Progenitor cell of endocrine pancreas (in vitro differentiated cells): ENCODE measurements at places on chromosomes 2 and 18. TPM values are rescaled to one million over a fixed set of nuclear protein-coding genes. Genes with fewer than 3 reads are reported as not detected.

TPO gene
- total RNA-seq: not detected in 2 replicates

IL1F10 gene
- total RNA-seq: not detected in 2 replicates

NRBP1 gene
- 109 and 120 TPM in 2 replicates for total RNA-seq

HRH4 gene
- not detected in 2 replicates for total RNA-seq

INPP5D gene
- total RNA-seq: 5.3 and 9.0 TPM in 2 replicates

DNA sequence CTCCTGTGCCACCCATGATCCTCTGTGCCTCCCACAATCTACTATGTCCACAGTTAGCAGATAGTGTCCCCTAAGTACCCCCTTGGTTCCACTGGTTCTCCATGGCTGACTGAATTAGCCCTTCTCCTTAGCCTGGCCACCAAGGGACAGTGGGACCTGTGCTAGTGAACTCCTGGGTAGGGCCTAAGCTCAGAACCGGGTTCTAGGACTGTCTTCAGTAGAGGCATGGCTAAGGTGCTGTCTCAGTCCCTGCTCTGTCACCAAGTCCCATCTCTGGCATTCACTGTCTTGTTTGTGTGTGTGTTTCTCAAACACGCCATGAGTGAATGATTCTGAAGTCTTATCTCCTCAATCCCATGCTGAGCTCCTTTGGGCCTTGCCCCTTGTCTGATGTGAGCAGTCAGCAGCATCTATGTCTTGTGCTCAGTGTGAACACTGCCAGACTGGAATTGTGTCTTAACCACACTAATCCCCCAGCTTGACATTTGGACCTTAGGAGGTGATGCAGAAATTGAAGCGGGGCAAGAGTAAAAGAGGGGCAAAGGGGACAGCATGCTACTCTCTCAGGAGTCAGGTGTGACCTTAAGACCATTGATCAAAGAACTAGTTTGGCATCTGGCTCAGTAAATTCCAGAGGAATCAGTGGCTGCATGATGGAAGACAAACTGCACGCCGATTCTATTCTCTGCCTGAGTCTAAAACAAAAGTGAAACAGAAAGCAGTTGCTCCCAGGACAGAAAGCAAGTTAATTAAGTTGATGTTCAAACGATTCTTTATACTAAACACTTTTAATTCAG, 190.5 kb downstream of the ALPK2 start:
- peaks cover 22% of the 10 kb centered on the region for H3K4me1 ChIP-seq
- no peak overlapping the region for H3K27ac ChIP-seq
- H3K4me3 ChIP-seq: no peak overlapping the region

DNA sequence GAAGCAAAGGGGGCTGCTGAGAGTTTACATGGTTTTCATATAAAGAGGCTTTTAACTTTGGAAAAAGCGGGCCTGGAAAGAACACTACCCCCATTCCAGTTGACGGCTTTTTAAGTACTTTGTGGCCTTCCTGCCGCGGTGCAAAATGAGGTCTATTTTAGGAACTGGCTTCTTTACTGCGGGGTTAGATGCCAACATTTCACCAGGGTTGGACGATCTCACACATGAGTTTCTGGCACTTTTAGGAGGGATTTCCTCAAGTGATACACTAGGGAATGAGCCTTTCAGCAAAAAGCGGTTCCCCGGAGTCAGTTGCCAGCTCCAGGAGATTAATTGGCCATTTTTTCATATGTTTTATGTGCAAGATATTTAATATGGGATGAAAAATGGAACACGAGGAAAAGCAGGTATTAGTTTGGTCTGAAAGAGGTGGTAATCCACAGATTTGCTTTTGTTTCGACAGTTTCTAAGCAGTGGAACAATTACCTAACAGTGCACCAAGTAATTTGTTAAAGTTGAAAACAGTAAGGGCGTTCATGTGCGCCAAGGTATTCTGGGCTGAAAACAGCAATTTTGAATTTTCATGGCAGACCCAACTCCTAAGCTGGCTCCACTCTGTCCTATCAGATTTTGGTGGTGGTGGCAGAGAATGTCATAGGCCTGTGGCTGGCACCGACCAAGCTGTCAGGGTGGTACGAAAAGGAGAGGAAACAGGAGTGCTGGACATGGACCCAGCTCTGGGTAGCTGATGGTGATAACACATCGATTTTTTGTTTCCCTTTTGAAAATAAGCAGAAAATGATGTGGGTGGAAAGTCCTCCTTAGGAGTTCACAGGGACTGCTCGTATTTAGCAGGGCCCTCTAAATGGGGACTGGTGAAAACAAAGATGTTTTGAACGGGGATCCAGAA, 55.6 kb upstream of the FZD5 start:
- peaks cover 7% of the 10 kb centered on the region for H3K36me3 ChIP-seq
- H3K4me1 ChIP-seq: peaks cover 49% of the 10 kb centered on the region
- no peaks in the 10 kb centered on the region for H3K27me3 ChIP-seq
- peak overlapping the region; percentile 7 for H3K27ac ChIP-seq
- no peak for DNase-seq
- no peak overlapping the region for H3K4me3 ChIP-seq

GRCh38 chr2:54678719-54679118, 44.7 kb upstream of the EML6 start:
- H3K27ac ChIP-seq: no peak overlapping the region
- H3K27me3 ChIP-seq: peaks cover 7% of the 10 kb centered on the region
- peaks cover 2% of the 10 kb centered on the region for H3K36me3 ChIP-seq
- no peak for DNase-seq
- H3K4me1 ChIP-seq: no peaks in the 10 kb centered on the region

- H3K4me1 ChIP-seq: peaks cover 19% of the 10 kb centered on the region
- no peak overlapping the region for H3K4me3 ChIP-seq
- no peaks in the 10 kb centered on the region for H3K27me3 ChIP-seq
- no peak for DNase-seq
- no peaks in the 10 kb centered on the region for H3K36me3 ChIP-seq
Measured at GRCh38 chr2:14720319-14720718, 87.8 kb downstream of the LRATD1 start.

DNA sequence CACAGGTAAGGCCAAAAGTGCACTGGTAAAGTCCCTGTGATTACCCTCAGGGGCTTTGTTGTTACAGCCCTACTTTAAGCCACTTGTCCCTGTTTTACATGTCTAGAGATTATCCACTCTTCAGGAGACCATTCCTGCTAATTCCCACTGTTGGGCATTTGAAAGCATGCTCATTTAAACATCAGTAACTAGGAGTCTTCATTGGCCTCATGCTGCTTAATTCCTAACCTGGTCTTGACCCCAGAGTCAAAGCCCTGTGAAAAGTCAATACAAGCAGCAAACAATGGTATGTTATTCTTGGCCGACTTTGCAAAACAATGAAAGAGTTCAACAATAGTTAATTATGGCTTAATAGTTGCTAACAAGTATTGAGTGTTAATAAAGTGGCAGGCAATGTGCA, 23.2 kb downstream of the AFF3 start:
- no peaks in the 10 kb centered on the region for H3K36me3 ChIP-seq
- H3K27ac ChIP-seq: no peak overlapping the region
- H3K4me1 ChIP-seq: peaks cover 4% of the 10 kb centered on the region
- DNase-seq: no peak
- H3K4me3 ChIP-seq: no peak overlapping the region

GRCh38 chr2:150355440-150355839, 132.0 kb downstream of the RND3 start:
- no peak overlapping the region for H3K27ac ChIP-seq
- no peak for DNase-seq
- H3K4me1 ChIP-seq: peaks cover 24% of the 10 kb centered on the region
- H3K27me3 ChIP-seq: no peaks in the 10 kb centered on the region

DNA sequence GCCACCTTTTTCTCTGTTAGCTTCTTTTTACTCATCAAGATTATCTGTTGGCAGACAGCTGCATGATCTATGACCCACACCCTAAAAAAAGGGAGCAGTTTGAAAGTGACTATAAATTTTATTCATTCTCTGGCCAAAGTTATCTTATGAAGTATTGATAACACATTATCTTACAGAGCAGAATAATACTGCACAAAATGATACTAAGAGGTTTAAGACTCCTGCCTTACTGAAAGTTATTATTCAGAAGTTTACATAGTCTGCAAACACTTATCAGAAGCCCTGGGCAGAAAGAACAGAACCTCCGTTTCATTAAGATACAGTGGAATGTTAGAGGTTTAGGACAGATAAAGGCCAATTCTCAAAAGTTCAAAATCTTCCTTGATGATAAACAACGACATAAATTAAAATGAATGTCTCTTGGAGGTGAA, 78.2 kb downstream of the ZEB2 start:
- H3K27me3 ChIP-seq: peaks cover 62% of the 10 kb centered on the region
- H3K27ac ChIP-seq: no peak overlapping the region
- H3K4me3 ChIP-seq: no peak overlapping the region
- no peaks in the 10 kb centered on the region for H3K36me3 ChIP-seq

GRCh38 chr2:26251893-26252292, 7.2 kb downstream of the HADHB start:
- no peak overlapping the region for H3K27ac ChIP-seq
- H3K27me3 ChIP-seq: no peaks in the 10 kb centered on the region
- H3K4me3 ChIP-seq: no peak overlapping the region
- peaks cover 7% of the 10 kb centered on the region for H3K36me3 ChIP-seq

- H3K4me1 ChIP-seq: no peaks in the 10 kb centered on the region
- H3K27ac ChIP-seq: no peak overlapping the region
- H3K27me3 ChIP-seq: peaks cover 6% of the 10 kb centered on the region
- H3K4me3 ChIP-seq: no peak overlapping the region
Measured at GRCh38 chr18:22378672-22379282, 38.9 kb downstream of the CTAGE1 start.

- no peak overlapping the region for H3K27ac ChIP-seq
- H3K27me3 ChIP-seq: no peaks in the 10 kb centered on the region
- DNase-seq: no peak
- H3K36me3 ChIP-seq: no peaks in the 10 kb centered on the region
- no peaks in the 10 kb centered on the region for H3K4me1 ChIP-seq
Measured at GRCh38 chr18:70553936-70554260, 265.1 kb downstream of the SOCS6 start.

DNA sequence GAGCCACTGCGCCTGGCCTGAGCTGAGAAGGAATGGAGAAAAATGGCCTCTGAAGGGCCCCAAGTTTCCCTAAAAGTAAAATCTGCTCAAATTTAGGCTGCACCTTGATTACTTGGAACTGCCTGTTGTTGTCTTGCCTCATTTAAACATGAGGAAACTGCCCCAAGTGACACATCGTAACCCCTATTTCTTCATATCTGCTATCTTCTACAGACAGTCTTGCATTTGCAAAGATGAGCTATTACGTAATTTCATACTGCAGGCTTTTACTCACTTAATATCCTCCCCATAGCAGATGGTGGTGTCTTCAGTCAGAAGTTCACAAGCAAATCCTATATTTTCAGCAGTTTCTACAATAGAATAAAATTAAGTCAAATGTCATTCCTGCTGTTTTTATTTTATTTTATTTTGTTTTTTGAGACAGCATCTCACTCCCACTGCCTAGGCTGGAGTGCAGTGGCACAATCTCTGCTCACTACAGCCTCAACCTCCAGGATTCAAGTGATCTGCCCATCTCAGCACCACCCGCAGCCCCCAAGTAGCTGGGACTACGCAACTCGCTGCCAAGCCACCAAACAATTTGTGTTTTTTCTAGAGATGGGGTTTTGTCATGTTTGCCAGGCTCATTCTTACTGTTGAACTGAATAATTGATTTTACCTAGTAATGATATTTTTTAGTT, 45.3 kb upstream of the NARS1 start:
- H3K4me3 ChIP-seq: no peak overlapping the region
- peak overlapping the region; percentile 33 for H3K27ac ChIP-seq
- peaks cover 18% of the 10 kb centered on the region for H3K4me1 ChIP-seq
- peaks cover 29% of the 10 kb centered on the region for H3K36me3 ChIP-seq

GRCh38 chr2:37585295-37585908, 86.0 kb downstream of the CDC42EP3 start:
- H3K27me3 ChIP-seq: no peaks in the 10 kb centered on the region

DNA sequence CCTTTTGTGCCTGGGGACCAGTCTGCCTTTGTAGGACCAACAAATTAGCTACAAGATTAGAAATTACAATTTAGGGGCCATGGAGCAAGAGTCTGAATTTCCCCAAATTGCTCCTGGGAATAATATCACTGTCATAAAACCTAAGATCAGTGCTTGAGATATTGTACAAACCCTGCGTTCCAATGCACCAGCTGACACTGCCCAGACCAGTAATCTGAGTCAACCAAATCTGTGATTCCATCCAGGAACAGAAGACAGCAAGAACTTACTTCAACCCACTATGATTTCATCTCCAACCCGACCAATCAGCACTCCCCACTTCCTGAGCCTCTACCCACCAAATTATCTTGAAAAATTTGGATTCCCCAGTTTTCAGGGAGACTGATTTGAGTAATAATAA, 1305.0 kb upstream of the NRXN1 start:
- DNase-seq: no peak
- H3K4me1 ChIP-seq: peaks cover 10% of the 10 kb centered on the region
- H3K4me3 ChIP-seq: no peak overlapping the region
- no peaks in the 10 kb centered on the region for H3K27me3 ChIP-seq
- no peak overlapping the region for H3K27ac ChIP-seq

- H3K4me1 ChIP-seq: peaks cover 35% of the 10 kb centered on the region
- H3K4me3 ChIP-seq: peak overlapping the region; percentile 4
- no peaks in the 10 kb centered on the region for H3K27me3 ChIP-seq
- no peak for DNase-seq
- H3K27ac ChIP-seq: peak overlapping the region; percentile 95
- H3K36me3 ChIP-seq: peaks cover 57% of the 10 kb centered on the region
Measured at GRCh38 chr2:216202626-216203250, 93.6 kb downstream of the XRCC5 start.

DNA sequence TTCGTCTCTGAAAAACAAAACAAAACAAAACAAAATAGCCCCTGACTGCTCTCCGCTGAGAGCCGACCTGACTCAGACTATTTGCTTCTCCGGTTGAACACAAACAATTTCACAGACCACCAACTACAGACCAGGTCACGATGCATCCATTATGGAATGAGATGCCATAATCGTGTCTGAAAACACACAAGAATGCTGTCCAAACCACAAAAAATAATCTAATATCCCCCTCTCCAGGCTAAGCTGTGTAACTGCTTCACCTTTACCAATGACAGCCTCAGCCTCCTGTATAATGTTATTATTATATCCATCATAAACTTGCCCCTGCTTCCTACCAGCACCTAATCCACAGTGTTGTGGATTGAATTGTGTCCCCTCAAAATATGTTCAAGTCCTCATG, 114.7 kb downstream of the DNAH6 start:
- H3K36me3 ChIP-seq: no peaks in the 10 kb centered on the region
- no peaks in the 10 kb centered on the region for H3K27me3 ChIP-seq
- DNase-seq: no peak
- H3K4me3 ChIP-seq: no peak overlapping the region
